NCI-H1436 (cell line): ENCODE measurements at places on chromosomes 7 and 10.

GRCh38 chr10:71771821-71772617 lies 1.3 kb downstream of the VSIR start:
- DNase-seq = no peak

DNA sequence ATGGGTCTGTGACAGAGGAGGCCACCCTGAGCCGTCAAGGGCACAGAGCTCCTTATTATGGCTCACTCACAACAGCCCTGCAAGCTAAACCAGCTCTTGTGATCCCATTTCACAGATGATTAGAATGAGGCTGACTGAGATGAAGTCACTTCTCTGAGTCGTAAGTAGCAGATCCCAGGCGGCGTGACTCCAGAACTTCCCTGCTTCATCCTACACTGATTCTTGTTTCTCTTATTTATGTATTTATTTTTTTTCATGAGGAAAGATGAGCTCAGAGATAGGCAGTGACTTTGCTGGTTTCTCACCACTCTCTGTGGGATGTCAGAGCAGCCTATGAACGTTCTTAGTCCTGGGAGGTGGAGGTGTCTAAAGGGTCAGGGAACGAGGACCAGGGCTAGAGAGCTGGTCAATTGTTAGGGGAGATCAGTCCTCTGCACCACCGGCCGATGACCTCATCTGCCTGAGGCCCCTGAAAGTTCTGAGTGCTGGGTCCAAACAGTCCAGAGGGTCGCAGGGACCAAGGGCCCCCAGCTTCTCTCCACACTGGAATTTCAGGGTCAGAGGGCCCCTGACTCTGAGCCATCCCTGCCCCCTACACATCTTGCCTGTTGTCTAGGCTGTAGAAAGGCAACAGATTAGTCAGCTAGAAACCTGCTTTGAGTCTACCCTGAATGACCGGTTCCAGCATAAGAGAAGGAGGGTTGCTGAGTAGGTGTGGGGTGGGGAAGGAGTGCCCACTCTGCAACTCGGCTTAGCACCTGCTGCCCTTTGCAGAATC lies 17.9 kb downstream of the CLRN3 start:
- DNase-seq = no peak

DNA sequence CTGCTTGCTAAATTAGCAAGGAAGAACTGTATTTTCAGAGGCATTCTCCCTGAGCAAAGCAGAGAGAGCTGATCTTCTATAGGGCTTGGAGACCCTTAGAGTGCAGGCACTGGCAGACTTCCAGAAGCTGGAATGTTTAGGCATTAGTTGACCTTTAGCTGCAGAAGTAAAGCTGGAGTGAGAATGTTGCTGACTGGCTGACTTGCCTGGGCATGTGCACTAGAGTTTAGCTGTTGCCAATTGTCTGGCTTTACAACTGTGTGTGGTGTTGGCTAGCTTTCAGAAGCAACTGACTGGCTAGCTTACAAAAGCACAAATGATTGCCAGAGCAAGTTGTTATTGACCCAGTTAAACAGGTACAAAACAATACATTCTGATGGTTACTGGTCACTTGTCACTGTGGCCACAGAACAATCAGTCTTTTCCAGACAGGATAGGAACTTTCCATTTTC lies 25.1 kb downstream of the FAM13C start:
- DNase-seq = no peak

DNA sequence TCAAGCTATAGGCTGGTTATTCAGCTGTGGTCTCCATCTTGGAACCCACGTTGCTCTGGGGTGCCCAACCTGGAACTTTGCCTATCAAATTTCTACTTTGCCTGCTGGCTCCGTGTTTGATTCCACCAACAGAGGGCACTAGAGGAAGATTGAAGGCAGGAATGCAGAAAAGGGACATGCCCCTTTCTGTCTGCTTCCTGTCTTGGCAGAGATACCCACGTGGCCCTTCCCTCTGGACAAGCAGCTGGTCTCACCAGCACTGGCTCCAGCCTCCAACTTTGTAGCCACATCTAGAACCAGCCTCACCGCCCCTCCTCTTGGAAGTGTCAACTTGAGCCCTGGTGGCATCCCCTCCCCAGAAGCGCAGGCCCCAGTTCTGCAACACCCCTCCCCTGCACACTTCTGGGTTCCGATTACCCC lies 52.1 kb upstream of the ZNF438 start:
- DNase-seq = peak; percentile 28

GRCh38 chr10:87664276-87664701 lies 4.6 kb downstream of the PAPSS2 start:
- DNase-seq = no peak

DNA sequence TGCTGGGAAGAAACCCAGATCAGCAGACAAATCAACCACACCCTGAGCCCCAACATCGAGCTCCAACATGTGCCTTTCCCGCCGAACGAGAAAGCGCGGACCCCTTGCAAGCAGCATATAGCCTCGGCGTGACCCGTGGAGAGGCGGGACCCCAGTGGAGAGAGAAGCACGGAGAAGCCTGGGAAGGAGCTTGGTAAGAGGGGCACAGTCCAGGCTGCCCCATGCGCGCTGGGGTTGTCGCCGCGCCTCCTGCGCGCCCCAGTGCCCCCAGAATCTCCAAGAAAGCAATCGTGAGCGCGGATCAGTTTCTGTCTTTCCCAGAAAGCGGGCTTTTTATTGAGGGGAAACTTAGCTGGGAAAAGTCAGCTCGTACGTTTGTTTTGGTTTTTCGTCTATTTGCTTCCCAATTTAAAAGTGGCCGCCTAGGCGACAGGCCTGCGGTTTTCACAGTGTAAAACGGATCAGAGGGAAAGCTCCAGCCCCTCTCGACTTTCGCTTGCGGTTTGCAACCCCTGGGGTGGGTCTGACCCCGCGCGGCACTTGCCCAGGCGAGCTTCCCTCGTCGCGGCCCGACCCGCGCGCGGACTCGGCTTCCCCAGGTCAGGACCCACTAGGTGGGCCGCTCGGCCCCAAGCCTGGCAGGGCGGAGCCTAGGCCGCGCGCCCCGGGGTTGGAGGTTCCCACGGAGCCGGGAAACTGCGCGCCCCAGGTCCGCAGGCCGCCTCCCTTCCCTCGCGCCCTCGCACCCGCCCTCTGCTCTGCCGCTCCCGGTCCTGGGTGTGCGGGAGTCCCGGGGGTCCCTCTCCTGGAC lies 31.1 kb downstream of the SKIDA1 start:
- DNase-seq = no peak

DNA sequence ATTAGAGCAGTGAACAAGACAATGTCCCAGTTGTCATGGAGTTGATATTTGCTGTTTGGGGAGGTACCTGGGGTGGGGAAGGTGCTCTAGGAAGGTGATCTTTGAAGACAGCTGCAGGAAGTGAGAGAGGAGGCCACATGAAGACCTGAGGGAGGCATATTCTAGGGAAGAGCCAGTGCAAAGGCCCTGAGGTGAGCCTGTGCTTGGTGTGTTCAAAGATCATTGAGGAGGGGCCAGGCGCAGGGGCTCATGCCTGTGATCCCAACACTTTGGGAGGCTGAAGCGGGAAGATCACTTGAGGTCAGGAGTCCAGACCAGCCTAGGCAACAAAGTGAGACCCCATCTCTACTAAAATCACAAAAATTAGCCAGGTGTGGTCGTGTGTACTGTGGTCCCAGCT lies 15.1 kb downstream of the SEC61A2 start:
- DNase-seq = no peak
